Stimulated activated CD8-positive, alpha-beta memory T cell treated with anti-CD3 and anti-CD28 coated beads, Interleukin-7, amount 100 ng/mL, for 24 hours (primary cell): ENCODE measurements at places on chromosomes 4 and X.

DNA sequence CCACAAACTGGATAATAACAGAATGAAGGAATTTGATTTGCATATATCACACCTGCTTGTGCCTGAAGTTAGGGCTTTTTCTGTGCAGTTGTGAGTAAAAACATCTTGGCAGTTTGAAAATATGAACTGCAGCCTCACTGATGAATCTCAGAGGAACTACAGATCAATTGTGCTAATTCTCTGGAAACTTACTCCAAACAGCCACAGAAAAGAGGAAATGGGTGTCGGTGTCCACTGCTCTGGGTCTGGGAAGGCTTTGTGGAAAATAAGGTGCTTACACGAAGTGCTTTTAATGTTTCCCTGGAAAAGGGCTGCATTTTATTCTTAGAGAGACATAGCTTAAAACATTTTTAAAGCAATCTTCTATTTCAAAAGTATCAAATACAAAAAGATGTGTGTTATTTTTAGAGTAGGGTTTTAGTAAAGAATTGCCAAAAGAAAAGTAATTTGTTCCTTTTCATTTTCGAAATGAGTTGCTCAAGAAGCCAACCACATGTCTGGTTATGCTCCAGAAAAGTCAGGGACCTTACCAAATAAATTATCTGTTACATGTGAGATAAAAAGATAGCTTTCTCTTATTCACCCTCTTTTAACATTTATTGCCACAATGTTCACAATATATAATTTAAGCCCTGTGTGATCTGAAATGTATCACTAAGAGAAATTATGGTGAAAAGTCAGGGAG is 240.1 kb downstream of the FRAS1 start:
- no peak for DNase-seq

DNA sequence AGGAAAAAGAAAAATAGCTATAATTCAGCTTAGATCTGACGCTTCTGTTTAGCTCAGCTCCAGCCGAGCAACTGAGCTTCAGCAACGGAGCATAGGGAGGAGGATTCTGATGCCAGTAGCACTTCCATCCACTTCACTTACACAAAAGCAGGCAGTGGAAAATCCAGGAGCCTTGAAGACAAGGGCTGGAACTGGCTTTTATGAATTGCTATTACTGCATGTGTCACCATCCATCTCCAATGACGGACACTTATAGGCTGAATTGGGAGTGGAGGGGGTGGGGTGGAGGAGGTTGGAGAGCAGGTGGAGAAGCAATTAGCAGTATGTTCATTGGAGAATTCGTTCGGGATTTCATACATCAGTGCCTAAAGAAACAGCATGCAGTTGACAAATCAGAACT is 15.6 kb downstream of the ENOX2 start:
- DNase-seq = no peak

DNA sequence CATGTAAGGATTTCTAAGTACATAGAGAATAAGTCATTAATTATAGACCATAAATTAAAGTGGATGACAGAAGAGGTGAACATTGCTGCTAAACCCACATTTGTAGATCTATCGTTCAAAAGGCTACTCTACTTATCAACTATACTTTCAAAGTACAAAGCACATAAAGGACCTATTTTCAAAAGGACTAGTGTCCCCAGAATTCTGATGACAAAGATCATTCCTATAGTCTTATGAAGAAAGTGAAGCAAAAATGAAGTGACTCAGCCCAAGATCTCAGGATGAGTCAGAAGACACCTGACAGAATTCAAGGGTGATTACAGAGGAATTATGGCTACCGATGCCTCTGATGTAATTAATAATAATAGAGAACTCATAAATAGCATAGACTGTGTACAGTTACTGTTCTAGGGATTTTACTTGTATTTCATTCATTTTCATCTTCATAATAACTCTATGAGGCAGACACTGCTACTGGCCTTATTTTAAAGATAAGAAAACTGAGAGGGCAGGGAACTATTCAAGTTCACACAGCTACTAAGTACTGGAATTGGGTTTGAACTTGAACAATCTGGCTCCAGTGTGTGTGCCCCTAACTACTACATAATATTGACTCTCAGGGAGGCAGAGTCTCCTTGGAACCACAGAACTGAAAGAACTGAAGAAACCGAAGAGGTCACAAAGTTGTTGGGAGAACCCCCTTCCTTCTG is 17.1 kb downstream of the USP46 start:
- no peak for DNase-seq

- no peak for DNase-seq
Observed at GRCh38 chrX:153687121-153688039, at the start of gene SLC6A8. Gene SLC6A8 (plus strand): TSS chrX:153687926. CDS start chrX:153688575, 649 bp downstream.

DNA sequence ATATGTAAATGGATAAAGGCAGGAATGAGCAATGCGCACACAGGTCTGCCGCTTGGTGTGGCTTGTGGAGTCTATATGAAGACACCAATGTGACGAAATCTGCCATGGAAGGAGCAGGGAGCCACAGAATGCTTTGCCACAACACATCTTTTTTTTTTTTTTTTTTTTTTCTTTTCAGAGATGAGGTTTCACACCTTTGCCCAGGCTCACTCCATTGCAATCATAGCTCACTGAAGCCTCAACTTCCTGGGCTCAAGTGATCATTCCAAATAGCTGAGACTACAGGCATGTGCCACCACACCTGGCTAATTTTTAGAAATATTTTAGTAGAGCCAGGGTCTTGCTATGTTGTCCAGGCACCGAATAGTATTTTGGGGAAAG is 17.4 kb upstream of the SLC34A2 start:
- DNase-seq = no peak

DNA sequence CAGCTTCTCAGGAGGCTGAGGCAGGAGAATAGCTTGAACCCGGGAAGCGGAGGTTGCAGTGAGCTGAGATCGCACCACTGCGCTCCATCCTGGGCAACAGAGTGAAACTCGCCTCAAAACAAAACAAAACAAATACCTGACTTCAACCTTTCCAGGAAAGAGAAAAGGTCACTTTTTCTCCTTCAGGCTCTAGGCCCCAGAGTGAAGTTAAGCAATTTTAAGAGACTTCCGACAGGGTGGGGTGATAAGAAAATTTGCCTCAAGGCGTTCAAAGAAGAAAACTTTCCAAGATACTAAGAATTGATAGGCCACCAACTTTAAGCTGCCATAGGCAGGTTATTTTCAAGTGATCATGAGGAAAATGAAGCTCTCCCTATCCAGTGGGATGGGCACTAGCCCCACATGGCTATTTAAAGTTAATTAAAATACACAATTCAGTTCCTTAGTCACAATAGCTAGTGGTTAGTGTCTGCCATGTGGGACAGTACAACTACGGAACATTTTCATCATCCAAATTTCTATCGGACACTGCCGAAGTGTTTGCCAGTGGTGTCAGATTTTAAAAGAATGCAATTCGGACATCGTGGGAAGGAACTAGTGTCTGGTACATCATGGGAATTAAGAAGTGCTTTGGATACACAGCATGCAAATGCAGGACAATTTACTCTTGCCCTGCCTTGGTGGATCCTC is 33.0 kb downstream of the SMS start:
- DNase-seq = no peak

DNA sequence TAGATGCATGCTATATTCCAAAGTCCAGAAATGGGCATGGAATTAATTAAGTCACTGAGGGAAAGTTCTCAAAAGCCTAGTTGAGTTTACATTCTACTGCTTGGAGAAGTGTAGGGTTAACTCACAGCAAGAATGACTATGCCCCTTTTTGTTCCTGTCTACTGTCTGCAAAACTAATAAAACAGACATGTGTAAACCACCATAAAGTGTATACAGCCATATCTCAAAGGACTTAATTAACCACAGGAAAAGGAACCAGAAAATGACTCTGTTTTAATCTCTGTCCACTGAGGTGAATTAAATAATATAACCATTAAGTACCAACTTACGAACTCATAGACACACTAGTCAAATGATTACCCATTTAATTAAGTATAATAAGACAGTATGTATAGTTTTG is 84.9 kb downstream of the PRDM5 start:
- no peak for DNase-seq

- DNase-seq = no peak
Observed at GRCh38 chr4:2886161-2886560, 42.5 kb downstream of the ADD1 start.

GRCh38 chr4:62523256-62523655 is 1323.1 kb downstream of the ADGRL3 start:
- DNase-seq = no peak

- no peak for DNase-seq
Observed at GRCh38 chr4:15144249-15144966, 142.1 kb downstream of the CPEB2 start.

GRCh38 chr4:168771251-168771650 is 238.8 kb downstream of the CBR4 start:
- no peak for DNase-seq

GRCh38 chr4:183591301-183591700 is 67.7 kb downstream of the RWDD4 start:
- no peak for DNase-seq

GRCh38 chr4:151888367-151888866 is 127.6 kb upstream of the GATB start:
- DNase-seq = no peak

DNA sequence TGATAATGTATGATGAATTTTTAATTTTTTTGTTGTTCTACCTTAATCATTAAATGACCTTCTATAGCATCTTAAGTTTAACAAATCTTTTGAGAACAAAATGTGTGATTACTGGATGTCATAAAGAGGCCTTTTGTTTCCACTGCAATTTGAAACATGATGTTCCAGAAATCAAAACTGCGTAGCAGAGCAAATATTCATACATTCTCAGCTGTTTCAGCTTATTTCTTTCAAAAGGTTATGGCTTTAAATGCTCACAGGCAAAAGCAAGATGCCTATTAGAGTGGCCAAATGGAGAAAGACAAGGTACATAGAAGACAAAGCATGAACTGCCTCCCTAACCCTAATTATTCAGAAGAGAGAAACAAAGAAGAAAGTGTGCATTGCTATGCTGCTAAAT is 233.0 kb upstream of the SLC7A11 start:
- no peak for DNase-seq

DNA sequence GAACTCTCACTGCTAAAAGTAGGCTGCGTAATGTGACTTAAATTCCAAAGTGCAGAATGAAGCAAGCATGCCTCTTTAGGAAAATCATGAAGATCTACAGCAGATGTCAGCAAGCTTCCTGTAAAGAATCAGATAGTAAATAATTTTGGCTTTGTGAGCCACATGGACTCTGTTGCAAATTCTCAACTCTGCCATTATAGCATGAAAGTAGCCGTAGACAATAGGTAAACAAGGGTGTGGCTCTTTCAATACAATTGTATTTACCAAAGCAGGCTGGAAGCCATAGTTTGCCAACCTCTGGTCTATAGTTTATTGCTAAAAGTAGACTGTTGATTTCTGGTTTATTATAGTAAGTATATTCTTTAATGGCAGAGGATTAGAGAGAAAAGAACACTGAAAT is 80.3 kb upstream of the FAM9B start:
- no peak for DNase-seq

- DNase-seq = no peak
Observed at GRCh38 chr4:175413561-175413960, 398.5 kb downstream of the GPM6A start.

DNA sequence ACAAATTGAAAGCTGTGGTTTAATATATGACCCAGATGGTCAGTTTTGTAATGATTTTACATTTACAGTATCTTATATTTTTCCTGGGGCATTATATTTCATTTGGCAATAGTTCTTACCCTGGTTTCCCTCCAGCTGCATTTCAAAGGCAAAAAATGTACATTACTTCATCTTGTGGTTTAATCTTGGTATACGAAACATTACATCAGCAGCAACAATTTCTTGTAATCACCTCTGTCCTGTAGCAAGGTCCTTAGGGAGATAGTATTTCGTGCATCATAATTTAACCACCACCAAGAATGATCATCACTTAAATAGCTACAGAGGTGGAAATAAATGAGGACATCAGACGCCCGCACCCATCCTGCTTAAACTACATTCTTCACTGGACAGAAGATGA is 48.8 kb downstream of the HS6ST2 start:
- DNase-seq = no peak

- DNase-seq = no peak
Observed at GRCh38 chr4:73721435-73721834, 18.9 kb upstream of the CXCL8 start.

DNA sequence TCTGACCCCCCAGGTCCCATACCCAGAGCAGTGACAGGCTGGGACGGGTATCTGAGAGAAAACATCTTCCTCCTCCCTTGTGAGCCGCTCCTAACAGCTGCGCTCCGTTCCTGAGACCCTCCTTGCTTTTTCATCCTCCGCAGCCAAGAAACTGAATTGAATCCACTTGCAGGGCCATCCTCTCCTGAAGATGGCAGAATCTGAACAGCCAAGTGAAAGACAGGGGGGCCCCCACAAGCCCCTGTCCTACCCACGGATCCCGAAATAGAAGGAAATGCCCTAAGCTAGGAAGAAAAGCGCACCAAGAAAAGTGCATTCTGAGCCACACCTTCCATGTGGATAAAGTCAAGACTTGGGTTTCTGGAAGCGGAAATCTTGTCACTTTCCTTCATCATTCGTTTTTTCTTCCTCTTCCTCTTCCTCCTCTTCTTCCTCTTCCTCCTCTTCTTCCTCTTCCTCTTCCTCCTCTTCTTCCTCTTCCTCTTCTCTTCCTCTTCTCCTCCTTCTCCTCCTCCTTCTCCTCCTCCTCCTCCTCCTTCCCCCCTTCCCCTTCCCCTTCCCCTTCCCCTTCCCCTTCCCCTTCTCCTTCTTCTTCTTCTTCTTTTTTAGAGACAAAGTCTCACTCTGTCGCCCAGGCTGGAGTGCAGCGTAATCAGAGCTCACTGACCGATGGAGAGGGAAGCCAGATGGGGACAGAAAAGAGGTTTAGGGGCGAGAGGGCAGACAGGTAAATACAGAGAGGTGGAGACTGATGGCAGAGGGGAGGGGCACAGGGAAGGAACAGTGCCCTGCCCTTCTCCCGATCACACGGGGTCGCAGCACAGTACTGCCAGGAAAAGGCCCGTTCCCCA is 86.0 kb upstream of the WWC2 start:
- DNase-seq = no peak

- DNase-seq = no peak
Observed at GRCh38 chr4:150591904-150592303, 10.0 kb downstream of the MAB21L2 start.

GRCh38 chrX:115134382-115134781 is 54.8 kb upstream of the RBMXL3 start:
- DNase-seq = no peak
